ENCODE measurements at places on chromosomes 5 and 9.

DNA sequence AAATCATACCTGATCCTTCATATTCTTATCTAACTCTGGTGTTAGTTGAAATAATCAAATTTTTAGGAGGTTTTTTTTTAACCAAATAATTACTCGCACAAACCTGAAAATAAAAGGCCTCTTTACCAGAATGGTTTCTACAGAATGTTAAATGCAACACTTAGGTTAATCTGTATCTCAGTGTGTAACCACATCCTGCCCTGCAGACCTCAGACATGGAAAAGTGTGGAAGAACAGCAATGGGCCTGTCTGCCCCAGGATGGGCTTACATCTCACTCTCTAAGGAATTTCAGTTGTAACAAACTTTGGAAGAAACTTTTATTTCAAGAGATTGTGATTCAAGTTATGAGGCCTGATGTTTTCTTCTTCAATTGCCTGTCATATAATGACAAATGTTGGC is 32.5 kb upstream of the MIER3 start:
- DNase-seq, result no peak

DNA sequence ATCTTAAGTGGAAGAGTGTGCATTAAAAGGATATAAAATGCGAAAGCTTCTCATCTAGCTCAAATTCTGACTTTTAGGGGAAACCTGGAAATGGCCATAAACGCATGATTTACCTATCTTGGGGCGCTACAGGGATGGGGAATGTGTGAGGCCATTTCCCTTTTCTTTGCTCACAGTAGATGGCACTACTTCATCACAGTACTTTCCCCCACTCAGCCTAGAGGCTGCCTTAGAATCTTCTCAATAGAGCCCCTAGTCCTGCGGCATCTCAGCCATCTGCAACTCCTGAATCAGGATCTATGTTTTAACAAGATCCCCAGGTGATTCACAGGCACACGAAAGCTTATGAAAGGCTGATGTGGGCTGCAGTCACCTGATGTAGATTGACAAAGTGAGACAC is 110.8 kb downstream of the LHFPL2 start:
- DNase-seq, result no peak

DNA sequence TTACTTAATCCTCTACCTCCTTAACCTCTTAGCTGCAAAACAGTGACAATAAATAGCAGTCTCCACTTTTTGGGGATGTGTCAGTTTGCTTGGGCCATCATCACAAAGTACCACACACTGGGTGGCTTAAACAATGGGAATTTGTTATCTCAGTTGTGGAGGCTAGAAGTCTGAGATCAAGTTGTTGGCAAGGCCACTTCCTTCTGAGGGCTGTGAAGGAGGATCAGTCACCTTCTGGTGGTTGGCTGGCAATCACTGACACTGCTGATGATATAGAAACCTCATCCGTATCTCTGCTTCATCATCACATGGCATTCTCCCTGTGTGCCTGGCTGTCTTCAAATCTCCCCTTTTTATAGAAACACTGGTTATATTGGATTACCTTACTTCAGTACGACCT is 187.1 kb upstream of the TBC1D2 start:
- no peak for DNase-seq

DNA sequence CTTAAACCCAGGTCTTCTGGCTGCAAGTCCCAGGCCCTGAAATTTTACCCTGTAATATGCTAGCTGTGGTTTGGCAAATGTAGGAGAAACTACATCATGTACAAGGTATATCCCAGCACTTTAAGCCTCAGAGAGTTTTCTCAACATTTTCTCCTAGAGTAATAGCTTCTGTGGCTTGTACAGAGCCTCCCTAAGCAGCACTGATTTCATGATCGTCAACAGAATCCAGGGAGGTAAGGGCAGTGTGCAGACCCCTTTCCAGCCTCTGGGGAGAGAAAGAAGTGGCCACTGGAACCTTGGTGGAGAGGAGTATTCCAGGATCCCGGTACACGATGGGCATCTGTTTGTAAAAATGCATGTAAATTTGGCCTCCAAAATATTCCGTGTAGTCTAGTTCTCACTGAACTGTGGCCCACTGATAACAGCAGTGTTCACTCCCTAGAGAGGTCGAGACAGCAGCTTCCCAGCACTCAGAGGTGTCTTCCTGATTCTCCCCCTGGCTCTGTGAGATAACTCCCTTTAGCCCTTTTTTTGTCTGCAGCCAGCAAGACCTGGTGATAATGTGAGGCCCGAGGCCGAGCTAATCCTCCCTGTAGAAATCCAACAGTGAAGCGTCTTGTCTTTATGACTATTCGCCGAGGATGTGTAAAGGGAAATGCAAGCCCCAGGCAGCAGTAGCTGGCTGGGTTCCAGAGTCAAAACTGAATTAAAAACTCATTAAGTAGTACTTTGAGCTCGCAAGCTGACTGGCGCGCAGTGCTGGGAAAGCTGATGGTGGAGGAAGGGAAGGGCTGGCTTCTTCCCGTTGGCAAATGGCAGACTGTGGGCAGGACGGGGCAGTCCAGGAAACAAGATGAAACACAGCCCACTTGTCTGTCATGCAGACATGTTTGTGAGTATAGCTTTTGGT is 59.0 kb downstream of the MAP1B start:
- no peak for DNase-seq

DNA sequence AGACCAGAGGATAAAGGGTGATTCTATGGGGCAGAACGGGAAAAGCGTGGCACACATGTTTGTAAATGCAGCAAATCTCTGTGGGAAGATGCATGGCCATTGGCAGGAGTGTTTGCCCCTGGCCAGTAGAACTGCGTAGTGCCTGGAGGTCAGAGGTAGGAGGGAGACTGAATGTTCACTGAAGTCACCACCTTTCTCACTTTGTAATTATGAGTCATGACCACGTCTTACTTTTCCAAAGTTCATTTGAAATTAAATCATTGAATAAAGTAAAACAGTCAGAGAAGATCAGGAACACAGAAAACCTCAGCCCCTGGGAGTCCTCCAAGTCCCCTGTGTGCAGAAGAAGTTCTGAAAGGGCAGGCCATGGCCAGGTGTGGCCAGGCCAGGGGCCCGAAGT is 4.6 kb downstream of the PTGES start:
- no peak for DNase-seq

- DNase-seq, result no peak
These were observed 185.0 kb downstream of the GAPVD1 start for GRCh38 chr9:125446561-125447094.

- peak; percentile 56 for DNase-seq
These were observed 1.9 kb upstream of the PAEP start for GRCh38 chr9:135559606-135560005.

- no peak for DNase-seq
These were observed 2.0 kb downstream of the FBXL17 start for GRCh38 chr5:108379722-108380530.

GRCh38 chr9:134335486-134336220 is 9.4 kb downstream of the RXRA start:
- DNase-seq, result no peak

DNA sequence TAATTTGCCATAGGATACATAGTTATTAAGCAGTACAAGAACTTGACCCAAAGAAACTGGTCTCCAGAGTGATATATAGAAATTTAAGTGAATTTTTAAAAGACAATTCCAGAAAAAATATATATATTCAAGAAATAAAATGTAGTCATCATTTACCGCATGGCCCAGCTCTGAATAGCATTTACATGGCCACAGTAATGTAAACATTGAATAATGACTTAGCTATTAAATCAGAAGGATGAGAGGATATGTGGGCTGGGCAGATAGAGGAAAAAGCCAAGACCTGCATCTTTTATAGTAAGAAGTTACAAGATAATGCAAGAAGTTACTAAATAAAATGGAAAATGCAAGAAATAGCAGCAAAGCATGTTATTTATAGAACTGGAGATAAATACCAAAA is 405.2 kb upstream of the WWC1 start:
- no peak for DNase-seq

DNA sequence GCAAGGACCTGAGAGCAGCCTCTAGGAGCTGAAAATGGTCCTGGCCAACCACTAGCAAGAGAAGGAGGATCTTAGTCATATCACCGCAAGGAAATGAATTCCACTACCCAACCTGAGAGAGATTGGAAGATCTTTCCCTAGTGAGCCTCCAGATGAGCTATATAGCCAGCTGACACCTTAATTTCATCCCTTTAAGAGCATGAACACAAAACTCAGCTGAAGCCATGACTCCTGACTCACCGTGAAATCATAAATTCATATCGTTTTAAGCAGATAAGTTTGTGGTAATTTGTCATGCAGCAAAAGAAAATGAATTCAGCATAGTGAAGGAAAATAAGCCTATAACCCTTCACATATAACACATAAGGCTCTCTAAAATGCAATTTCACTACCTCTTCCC is 23.5 kb downstream of the MAPKAP1 start:
- DNase-seq, result no peak
